ENCODE measurements at places on chromosomes 6 and 20.

DNA sequence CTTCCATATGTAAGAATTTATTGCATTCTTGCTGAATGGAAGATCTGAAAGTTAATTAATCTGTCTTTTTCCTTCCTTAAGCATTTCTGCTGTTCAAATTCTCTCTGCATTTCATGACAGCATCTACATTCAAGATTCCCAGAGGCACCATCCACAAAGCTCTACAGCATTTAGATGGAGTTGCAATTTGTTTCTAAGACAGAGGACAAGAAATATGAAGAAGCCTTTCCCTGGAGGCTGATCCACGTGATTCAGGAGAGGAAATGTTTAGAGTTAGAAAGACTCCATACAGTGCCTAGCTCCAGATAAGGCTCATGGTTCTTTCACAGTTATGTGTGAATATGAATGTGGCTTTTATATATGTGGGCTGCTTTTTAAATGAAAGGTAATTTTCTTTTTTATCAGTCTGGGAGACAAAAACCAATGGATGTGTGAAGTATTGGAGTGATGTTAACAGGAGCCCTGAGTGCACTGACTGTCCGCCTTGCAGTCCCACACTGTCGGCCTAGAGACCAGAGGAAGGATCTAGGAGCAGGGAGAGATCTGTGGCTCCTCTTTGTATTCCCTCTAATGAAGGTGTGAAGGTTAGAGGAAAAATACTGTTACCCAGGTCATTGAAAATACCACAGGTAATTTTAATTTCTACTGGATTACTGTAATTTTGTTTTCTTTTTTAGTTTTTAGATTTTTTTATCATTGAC lies 686.6 kb upstream of the GJE1 start:
- no peak for DNase-seq

DNA sequence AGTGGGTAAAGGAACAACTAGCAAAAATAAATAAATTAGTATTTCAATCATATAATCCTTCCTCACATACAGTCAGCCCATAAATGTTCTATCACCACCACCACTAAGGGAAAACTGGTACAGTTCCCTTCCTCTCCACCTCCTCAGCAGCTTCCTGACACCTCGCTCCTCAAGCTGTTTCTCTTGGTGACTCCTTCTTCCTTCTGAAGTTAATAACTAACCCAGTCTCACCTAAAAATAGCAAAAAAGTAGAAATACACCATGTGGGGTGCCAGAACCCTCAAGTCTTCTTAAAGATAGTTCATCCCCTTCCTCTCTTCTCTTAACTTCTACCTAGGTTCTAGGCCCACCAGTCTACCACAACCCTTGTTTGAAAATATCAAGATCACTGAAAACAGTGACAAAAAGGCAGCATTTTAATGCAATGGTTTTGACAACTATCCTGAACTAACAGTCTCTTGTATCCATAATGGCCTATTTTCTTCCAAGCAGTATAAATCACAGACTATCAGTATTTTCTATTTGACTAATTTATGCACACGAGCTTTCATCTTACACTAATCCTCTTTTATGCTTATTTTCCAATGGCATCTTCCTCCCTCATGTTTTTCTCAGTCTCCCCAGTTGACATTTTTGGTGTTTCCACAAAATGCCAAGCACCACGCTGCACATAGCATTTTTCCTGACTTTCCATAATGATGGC lies 85.5 kb downstream of the KHDC1L start:
- DNase-seq = no peak

DNA sequence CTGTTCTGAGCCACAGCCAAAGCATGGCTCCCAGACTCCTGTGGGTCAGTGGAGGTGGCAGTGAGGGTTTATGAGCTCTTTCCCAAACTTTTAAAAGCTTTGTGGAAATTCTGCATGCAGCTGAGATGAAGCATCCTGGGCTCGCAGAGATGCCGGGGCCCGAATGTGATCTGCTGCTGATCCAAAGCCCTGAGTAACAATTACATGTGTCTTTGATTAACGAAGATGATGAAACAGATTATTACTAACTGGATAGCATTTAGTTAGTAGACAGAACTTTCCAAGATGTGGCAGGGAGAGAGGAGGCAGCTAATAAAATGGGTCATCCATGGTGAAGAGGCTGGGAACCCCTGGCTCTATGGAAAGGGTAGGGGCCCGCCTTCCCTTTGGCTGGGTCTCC lies 43.9 kb upstream of the MDFI start:
- no peak for DNase-seq

GRCh38 chr6:111591901-111592461 lies 13.7 kb downstream of the TRAF3IP2 start:
- DNase-seq = no peak

DNA sequence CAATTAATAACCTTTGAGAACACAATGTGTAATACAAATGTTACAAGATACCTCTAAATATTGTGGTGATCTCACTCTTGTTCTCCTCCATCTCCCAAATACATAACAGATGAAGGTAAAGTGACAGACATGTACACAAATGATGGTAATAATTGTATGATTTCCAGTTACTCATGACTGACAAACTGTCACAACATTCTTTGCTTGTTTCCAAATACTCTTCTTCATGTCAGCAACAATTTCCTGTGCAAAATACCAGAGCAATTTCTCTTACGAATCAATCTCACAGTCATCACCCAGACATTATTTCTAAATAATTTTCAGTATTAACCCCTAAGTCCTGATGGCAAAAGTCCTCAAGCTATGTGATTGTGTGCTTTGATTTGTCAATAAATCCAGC lies 92.9 kb downstream of the RPS12 start:
- DNase-seq = no peak

- DNase-seq = no peak
Measured at GRCh38 chr6:17710331-17710730, 3.6 kb upstream of the NUP153 start.

DNA sequence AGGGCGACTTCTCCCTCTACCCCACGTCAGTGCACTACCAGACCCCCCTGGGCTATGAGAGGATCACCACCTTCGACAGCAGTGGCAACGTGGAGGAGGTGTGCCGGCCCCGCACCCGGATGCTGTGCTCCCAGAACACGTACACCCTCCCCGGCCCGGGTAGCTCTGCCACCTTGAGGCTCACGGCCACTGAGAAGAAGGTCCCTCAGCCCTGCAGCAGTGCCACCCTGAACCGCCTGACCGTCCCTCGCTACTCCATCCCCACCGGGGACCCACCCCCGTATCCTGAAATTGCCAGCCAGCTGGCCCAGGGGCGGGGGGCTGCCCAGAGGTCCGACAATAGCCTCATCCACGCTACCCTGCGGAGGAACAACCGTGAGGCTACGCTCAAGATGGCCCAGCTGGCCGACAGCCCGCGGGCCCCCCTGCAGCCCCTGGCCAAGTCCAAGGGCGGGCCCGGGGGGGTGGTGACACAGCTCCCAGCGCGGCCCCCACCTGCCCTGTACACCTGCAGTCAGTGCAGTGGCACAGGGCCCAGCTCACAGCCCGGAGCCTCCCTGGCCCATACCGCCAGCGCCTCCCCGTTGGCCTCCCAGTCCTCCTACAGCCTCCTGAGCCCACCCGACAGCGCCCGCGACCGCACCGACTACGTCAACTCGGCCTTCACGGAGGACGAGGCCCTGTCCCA lies 57.5 kb upstream of the TMEM181 start:
- no peak for DNase-seq

DNA sequence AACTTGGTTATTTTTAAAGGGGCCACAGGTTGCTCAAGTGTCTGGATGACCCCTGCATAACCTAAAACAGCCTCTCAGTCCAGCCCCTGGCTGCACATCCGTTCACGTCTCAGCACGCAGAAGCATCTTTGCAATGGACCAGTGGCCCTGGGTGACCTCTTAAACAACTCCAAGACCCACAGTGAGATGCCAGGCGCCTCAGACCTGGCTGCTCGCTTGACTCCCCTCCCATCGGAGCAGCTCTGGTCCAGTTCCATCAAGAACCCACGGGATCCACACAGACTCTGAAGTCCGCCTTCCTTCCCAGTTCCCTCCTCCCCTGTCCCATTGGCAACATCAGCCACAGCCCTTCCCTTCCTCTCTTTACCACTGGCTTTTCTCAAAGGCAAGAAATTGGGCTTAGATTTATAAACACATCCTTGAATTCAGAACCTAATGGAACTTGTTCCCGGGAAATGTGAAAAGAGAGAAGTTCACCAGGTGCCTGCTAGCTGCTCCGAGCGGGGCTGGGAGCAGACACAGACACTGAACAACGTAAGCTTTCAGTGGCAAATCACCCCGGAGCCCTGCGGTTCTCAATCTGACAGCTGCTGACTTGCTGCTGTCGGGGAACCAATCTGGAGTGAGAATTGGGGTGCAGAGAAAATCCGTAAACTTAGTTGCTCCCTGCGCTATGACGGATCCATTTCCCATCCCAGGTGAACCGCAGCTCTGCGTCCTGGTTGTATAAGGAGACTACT lies 39.6 kb upstream of the MPC1 start:
- no peak for DNase-seq

GRCh38 chr20:54606380-54606779 lies 131.0 kb downstream of the DOK5 start:
- no peak for DNase-seq

GRCh38 chr6:42963179-42963854 lies 2.8 kb downstream of the GNMT start:
- no peak for DNase-seq

DNA sequence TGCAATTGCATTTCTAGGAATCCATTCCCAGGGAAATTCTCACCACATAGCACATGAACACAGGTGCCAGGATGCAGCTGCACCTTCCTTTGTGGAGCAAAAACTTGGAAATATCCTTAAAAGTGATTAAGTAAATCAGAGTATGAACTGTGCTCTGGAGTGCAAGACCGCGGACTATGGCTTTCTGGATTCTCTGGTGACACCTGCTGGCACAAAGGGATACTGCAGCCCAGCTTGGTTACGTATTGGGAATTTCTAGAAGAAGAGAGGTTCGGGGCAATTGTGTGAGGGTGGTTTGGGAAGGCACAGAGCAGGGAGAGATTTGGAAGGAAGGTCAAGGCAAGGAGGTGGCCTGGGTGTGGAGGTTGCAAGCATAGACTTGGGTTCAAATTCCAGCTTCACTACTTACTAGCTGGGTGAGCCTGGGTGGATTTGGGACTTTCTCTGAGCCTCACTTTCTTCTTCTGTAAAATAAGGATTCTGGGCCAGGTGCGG lies 15.9 kb upstream of the PEDS1 start:
- DNase-seq = no peak

DNA sequence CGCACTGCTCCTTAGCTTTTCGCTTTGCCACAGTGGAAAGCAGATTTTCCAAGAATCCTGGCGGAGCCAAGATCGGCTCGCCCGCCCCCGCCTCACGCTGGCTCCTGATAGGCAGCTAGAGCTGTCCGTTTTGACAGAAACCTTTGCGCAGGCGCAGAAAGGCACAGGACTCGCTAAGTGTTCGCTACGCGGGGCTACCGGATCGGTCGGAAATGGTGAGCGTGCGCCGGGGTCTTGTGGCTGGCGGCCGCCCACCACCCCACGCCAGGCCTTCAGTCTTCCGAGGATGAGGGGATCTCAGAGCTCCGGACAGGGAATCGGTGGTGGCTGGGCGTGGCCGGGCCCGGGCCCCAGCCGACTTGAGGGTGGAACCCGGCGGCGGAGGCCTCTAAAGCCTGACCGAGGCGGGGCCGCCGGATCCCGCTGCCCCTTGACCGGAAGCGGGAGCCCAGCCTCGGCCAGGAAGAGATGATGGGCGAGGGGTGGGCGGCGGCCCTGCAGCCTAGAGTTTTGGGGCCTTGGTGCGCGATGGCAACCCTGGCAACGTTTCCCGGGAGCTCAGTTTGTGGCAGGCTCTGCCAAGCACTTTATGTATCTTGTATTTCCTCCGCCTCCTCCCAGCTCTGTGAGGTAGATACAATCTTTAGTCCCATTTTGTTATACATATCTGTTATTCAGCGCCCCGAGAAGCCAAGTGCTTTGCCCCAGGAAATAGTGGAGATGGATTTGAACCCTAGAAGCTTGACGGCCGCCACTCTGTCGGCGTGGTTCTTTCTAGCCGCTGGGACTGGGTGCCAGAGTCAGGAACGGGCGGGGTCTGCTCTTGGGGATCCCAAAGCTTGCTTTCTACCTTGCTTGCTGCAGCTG lies at the start of gene DYNLRB1:
TSS of gene DYNLRB1 (plus strand) at position 176 of the 867 bp plus-strand sequence. CDS start at position 213, 37 bp downstream.
- DNase-seq = peak; percentile 84

GRCh38 chr6:37614491-37614890 lies 83.2 kb downstream of the MDGA1 start:
- no peak for DNase-seq

GRCh38 chr20:60883496-60883895 lies 368.6 kb upstream of the CDH4 start:
- no peak for DNase-seq

DNA sequence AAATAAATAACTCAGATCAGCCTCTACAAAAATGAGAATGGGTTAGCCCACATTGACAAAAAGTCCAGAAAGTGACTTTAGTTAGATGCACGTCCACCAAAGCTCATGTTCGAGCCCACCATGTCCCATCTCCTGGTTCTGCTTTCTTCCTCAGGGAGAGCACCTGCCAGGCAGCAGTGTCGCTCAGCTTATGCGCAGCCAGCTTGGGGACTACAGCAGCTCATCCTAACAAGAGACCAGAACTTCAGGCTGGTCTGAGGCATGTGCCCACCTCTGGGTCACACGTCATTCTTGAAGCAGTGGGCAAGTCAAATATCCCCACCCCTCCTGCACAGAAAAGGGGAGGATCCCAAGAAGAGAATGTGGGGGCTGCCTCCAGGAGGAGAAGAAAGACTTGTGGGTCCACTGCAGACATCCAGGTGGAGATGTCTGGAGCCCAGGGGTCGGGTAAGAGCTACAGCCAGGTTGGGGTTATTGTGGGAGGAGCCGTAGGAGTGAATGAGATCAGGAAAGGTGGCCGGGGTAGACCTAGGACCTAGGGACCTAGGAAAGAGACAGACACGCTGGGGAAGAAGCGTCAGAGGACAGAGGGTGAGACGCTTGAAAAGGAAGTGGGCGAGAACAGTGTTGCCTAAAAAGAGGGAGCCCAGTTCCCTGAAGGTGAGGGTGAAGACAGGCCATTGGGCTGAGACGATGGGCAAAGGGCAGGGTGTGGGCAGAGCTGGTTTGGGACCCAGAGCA lies 52.5 kb downstream of the SSR1 start:
- DNase-seq = no peak

DNA sequence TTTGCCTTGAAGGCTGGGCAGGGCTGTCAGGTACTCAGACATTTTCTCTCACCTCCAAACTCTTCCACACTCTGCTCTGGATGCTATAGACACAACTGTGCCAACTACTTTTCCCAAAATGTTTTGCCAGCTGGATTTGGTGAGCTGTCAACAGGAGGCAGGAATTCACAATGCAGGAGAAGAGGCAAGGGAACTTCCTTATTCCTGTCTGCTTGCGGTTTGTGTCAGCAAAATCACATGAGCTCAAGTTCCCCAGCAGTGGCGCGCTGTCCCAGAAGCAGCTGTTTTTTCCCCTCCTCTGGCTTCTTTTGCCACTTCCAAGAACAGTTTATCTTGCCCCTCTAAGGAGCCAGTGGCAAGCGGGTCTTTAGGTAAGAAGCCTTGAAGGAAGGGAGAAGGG lies 608.2 kb downstream of the PRKN start:
- no peak for DNase-seq

- no peak for DNase-seq
Measured at GRCh38 chr20:63734946-63735858, 1.3 kb upstream of the LIME1 start.

DNA sequence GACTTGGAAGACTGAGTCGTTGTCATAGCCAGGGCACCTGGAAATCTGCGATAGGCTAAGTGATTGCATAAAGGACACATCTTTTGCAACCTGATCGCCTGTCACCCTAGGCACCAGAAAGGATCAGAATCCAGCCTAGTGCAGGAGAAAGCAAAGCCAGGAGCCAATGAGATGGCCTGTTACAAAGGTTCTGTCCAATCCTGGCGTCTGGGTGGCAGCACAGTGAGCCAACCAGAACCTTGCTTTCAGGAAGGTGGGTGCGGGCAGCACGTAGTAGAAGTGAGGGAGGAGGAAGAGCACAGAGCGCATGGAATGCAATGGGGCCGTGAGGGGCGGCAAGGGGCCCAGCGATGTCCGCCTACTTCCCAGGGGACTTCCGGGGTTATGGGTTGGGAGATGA lies 120.4 kb upstream of the GGTLC1 start:
- no peak for DNase-seq
